ENCODE measurements at places on chromosomes 7 and 10.

- DNase-seq, result peak; percentile 79
These were observed 84.9 kb upstream of the ADRB1 start for GRCh38 chr10:113958631-113959382.

DNA sequence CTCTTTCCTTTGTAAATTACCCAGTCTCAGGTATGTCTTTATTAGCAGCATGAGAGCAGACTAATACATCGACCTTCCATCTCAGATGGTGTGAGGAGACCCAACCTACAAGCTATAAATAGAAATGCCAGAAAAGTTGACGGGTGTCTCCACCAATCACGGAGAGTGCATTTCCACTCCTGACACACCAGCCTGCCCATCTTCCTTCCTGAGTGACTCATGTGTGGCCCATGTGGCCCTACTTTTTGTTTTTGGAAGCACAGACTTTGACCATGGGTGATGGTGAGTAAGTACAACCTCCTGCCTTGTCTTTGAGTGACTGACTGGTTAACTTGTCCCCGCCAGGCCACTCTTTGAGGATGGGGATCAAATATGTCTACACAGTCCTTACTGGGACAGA lies 147.0 kb downstream of the OAT start:
- DNase-seq, result no peak

DNA sequence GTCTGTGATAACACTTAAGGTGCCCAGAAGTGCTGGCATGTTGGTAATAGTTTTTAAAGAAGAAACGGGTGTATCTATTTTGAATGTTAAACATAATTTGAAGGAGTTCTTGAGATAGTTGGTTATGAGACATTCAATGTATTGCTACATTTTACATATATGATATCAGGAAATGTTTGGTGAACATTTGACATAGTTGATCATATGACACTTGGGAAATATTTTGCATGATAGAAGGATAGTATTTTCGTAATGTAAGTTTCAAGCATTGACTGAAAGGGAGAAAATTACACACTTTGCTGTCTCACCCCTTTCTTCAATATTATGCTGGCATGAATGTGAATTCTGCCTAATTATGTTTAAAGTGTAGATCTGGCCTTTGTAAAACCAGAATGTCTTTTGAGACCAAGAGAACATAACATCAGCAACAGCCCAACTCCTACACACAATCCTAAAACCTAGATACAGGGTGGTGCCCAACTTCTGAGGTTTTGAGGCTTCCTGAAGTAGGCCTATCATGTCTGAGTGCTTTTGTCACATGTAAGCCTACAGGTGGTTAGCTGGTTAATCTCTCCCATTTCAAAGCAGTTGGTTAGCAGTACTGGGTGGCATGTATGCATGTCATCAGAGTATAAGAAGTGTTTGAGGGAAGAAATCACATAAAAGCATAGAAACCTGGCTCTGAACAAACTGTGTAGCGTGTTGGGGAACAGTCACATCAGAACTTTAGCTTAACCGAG lies 2.1 kb downstream of the ADD3 start:
- DNase-seq, result no peak

GRCh38 chr7:120876922-120877321 lies 19.0 kb upstream of the TSPAN12 start:
- DNase-seq, result peak; percentile 55

GRCh38 chr7:112594397-112594796 lies 113.6 kb downstream of the LSMEM1 start:
- DNase-seq, result no peak

DNA sequence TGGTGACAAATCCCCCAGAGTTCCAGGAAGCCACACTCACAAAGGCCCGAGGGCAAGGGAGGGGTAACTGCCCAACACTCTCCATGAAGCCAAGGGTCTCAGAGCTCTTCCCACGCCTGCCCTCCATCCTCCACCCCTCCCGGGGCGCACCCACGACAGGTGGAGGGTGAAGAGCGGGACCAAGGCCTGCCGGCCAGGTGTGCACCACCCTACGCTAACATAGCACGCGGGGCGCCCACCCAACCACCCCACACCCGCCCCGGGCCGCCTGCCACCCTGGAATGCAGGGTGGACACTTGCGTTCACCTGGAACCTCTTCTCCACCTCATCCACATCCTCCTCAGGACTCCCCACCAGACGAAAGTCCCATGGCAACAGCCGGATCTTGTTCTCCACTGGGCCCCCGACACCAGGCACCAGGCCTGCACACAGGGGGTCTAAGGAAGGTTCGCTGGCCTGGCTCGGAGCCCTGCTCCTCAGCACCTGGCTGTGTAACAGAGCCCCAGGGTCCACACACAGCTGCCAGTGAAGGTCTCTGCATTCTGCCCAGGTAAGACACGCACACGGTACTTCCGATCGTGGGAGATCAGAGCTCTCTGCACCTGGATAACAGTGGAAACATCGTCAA lies 32.7 kb downstream of the MAD1L1 start:
- no peak for DNase-seq

DNA sequence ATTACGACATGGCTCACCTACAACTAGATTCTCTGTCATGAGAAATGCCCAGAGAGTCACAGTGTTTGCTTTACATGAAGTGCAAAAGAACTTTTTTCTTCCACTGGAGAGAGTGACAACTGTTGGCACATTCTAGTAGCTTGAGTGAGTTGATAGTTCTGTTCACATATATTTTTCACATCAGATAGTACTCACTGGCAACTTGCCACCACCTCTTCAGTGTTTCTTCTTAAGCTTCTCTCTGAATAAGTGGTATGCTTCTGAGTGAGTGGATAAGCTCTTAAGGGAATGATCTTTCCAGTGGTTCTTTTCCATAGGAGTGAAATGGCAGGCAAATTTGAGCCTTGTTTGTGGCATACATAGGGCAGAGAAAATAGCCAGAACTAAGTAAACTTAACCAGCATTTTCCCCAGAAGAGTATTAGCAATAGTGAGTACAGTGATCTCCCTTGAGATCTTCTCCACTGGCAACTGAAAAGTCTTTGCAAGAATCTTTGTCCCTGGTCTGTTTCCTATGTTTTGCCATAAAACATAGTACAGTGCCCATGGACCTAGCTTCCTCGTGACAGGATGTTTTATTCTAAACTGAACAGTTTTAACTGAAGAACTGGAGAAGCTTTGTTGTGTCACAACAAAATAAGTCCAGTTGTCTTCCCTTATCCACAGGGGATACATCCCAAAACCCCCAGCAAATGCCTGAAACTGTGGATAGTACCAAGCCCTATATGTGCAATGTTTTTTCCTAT lies 125.4 kb upstream of the CDK13 start:
- DNase-seq, result no peak

GRCh38 chr10:131431533-131431932 lies 120.0 kb upstream of the TCERG1L start:
- DNase-seq, result no peak

- DNase-seq, result peak; percentile 35
These were observed 305.4 kb upstream of the PODXL start for GRCh38 chr7:131861620-131862346.

DNA sequence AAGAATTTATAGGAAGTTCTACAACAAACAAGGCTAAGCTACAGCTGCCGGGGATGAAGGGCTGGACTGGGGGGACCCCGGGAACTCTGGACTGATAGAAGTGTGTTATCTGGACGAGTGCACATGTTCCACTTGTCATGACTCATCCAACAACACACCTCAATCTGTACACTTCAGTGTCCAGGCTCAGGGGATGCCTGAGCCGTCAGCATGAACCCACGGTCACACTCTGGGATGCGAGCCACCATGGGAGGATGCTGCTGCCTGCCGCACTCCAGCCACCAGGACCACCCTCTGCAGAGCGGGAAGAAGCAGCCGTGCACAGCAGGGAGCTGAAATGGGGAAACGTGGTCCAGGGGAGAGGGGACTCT lies 67.5 kb downstream of the MAD1L1 start:
- DNase-seq, result no peak

GRCh38 chr7:116322541-116322940 lies 112.2 kb downstream of the TES start:
- no peak for DNase-seq

- DNase-seq, result no peak
These were observed 71.1 kb downstream of the ATAD1 start for GRCh38 chr10:87746911-87747310.

GRCh38 chr10:98430427-98430826 lies 15.4 kb upstream of the PYROXD2 start:
- DNase-seq, result no peak

GRCh38 chr10:116756277-116756676 lies 13.9 kb upstream of the HSPA12A start:
- no peak for DNase-seq

DNA sequence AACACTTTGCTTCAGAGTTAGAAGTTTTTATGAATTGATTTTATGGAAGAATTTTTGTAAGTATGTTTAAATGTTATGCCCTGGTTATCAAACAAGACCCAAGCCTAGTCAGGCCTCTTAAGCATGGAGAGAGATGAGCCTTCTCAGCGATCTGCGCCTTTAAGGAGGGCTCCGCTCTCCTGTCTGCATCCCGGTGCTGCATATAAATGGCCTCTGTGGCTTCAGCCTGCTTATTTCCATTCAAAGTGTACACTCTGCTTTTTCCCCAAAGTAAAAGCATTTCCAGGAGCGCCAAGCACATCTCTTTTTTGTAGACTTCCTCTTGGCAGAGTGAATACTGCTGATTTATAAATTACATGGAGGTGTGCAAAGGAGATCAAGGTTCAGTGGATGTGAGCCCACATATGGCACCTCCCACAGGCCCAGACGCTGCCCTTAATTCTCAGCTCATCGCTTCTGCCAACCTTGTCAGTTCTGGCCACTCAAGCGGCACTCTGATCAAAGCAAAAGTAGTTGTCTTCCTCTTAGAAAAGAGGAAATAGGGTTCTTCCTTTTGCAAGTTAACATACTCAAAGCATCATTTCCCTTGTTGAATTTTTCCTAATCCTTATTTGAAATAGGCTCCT lies 70.0 kb upstream of the SFMBT2 start:
- DNase-seq, result no peak

GRCh38 chr7:148964483-148965267 lies 63.6 kb downstream of the PDIA4 start:
- DNase-seq, result no peak

DNA sequence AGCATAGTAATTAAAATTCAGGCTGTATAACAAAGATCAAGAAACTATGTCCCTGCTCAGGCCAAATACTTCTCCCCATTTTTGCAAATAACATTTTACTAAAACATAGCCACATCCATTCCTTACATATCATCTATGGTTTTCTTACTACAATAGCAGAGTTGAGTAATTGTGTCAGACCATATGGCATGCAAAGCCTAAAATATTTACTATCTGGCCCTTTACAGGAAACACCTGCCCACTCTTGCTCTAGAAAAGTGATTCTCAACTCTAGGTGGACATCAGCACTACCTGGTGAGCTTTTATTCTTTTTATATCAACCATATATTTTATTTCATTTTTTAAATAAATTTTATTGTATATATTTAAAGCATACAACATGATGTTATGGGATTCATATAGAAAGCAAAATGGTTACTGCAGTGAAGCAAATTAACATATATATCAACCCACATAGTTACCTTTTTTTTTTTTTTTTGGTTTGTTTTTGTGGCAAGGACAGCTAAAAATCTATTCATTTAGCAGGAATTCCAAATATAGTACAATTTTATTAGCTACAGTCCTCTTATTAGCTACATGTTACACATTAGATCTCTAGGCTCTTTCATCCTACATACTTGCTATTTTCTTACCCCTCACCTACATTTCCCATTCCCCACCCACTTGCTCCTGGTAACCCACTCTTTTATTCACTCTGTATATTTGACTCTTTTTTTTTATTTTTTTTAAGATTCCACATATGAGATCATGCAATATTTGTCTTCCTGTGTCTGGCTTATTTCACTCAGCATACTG lies 19.6 kb downstream of the ABI1 start:
- DNase-seq, result no peak

Measured in PC-3 (cell line).